Right ventricle myocardium superior (tissue), 1 donor: ENCODE measurements at places on chromosomes 5 and 9. TPM values are rescaled to one million over a fixed set of nuclear protein-coding genes. Genes with fewer than 3 reads are reported as not detected.

SGCD gene
- total RNA-seq, result 81.5 TPM

GRCh38 chr5:160033546-160034252, 24.8 kb downstream of the TTC1 start:
- DNase-seq, result no peak

DNA sequence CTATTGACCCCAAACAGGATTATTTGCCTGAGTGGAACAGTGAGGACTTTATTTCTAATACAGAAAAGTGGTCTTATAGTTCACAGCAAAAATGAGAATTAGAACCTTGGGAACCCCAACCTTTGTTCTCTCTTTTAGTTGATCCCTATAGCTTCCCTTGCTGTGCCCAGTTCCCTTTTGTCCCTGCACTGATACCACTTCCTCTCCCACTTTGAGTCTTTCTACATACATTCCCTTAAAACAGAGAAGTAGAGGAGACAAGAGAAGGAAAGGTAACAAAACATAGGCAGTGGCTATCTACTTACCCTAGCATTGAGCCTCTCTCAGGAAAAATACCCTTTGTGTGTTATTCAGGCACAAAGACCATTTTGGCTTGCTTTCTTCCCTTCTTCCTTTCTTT, 246.4 kb downstream of the FAM114A2 start:
- no peak for DNase-seq

DNA sequence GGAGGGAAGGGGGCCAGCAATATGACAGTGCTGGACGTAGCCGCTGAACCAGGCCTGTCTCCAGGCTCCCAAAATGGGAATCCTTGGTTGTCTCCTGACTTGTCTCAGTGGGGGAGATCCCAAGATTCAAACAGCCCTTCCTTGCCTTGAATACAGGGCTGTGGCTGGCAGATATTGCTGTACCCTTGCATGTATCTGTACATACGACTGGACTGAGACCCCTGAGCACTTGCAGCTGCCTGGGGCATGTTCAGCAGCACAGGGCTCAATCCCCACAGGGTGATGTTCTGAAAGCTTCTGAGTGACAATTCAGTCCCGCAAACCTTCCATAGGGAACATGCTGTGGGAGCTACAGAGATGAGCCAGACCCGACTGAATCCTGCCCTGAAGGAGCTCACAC, 13.3 kb downstream of the OR13J1 start:
- no peak for DNase-seq

DNA sequence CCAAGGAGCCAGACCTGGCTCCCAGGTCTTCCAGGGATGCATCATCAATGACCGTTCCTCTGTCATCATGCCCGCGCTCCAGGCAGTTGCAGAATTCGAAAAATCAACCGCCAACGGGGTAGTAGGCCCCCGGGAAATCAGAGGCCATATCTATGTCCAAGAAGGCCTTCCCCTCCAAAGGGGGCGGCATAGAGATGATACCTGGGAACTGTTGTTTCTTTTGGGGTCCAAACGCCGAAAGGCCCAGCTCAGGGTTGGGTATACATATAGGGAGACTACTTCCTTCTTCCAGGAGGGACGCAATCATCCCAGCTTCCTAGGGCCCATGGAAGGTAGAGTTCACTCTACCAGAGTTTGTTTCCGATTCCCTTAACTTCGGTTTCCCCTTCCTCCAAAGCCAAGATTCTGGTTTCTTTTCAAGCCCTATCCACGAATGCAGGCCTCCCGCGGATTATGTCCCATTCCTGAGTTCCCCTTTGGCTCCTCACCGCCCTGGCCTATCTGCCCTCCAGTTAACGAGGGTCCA, 754 bp downstream of the DCAF12 start:
- DNase-seq, result no peak
